Bronchus fibroblast of lung (primary cell): ENCODE measurements at places on chromosomes 12 and 14. TPM values are rescaled to one million over a fixed set of nuclear protein-coding genes. Genes with fewer than 3 reads are reported as not detected.

The ZFHX2 gene
- 0.15 and 0.17 TPM in 2 replicates for total RNA-seq

The ABCC9 gene
- total RNA-seq, result 0.34 and 0.45 TPM in 2 replicates

The SELPLG gene
- total RNA-seq, result 0.74 and 2.4 TPM in 2 replicates

The NANOG gene
- total RNA-seq, result under 0.01 TPM in 1 of 2 replicates, not detected in the other

The OR4E2 gene
- not detected in 2 replicates for total RNA-seq

The TBX5 gene
- total RNA-seq, result 21.7 and 25.7 TPM in 2 replicates

The CHD8 gene
- total RNA-seq, result 33.3 and 35.8 TPM in 2 replicates

The DIO2 gene
- total RNA-seq, result 0.34 and 0.45 TPM in 2 replicates

The KRT72 gene
- not detected in 2 replicates for total RNA-seq

The MARCHF9 gene
- 2.2 and 2.4 TPM in 2 replicates for total RNA-seq

The SLC5A8 gene
- total RNA-seq, result not detected in 2 replicates

The PPFIA2 gene
- 0.67 and 2.4 TPM in 2 replicates for total RNA-seq

The JPH4 gene
- not detected in 2 replicates for total RNA-seq

The MAP1LC3B2 gene
- 0.17 and 0.30 TPM in 2 replicates for total RNA-seq

The CCNT1 gene
- 11.8 and 12.5 TPM in 2 replicates for total RNA-seq

The NXPH4 gene
- 0.50 and 1.5 TPM in 2 replicates for total RNA-seq

The CLEC2B gene
- 1.0 and 2.5 TPM in 2 replicates for total RNA-seq

The DNAJC22 gene
- total RNA-seq, result 9.1 and 9.6 TPM in 2 replicates

The SLC8A3 gene
- total RNA-seq, result under 0.01 TPM in 1 of 2 replicates, not detected in the other

The CLEC7A gene
- total RNA-seq, result not detected in 2 replicates

The ERBB3 gene
- 0.17 and 0.45 TPM in 2 replicates for total RNA-seq

The IL26 gene
- total RNA-seq, result not detected in 2 replicates

The SLC38A4 gene
- 0.67 and 1.0 TPM in 2 replicates for total RNA-seq

The TRIM9 gene
- 0.15 and 0.17 TPM in 2 replicates for total RNA-seq

The SMIM41 gene
- total RNA-seq, result 0.17 TPM in 1 of 2 replicates, not detected in the other

The KERA gene
- total RNA-seq, result not detected in 2 replicates

The MIA2 gene
- 5.6 and 7.7 TPM in 2 replicates for total RNA-seq

The PTGER2 gene
- 120 and 124 TPM in 2 replicates for total RNA-seq

The PTCSC3 gene
- total RNA-seq, result not detected in 2 replicates

The OR4K17 gene
- not detected in 2 replicates for total RNA-seq

The TEX52 gene
- total RNA-seq, result not detected in 2 replicates

The ORMDL2 gene
- 29.1 and 31.1 TPM in 2 replicates for total RNA-seq

The RERG gene
- 0.15 and 0.17 TPM in 2 replicates for total RNA-seq

The C12orf56 gene
- total RNA-seq, result under 0.01 TPM in 1 of 2 replicates, not detected in the other

The TMEM229B gene
- total RNA-seq, result not detected in 2 replicates

The BRAP gene
- 8.6 and 12.4 TPM in 2 replicates for total RNA-seq

The TSHR gene
- total RNA-seq, result not detected in 2 replicates

The PLD4 gene
- not detected in 2 replicates for total RNA-seq

The RNASE7 gene
- total RNA-seq, result not detected in 2 replicates

The KRT8 gene
- 27.1 TPM in 2 replicates for total RNA-seq

The GCH1 gene
- 1.5 and 1.6 TPM in 2 replicates for total RNA-seq

The KRT1 gene
- total RNA-seq, result not detected in 2 replicates

The GYS2 gene
- total RNA-seq, result not detected in 2 replicates

The RNASE3 gene
- not detected in 2 replicates for total RNA-seq

The TAS2R50 gene
- total RNA-seq, result not detected in 2 replicates

The TAS2R19 gene
- 0.30 TPM in 1 of 2 replicates, not detected in the other for total RNA-seq

The KRT81 gene
- total RNA-seq, result not detected in 2 replicates

The RDH5 gene
- total RNA-seq, result 9.8 and 12.3 TPM in 2 replicates

The SOCS2 gene
- total RNA-seq, result 63.2 and 72.0 TPM in 2 replicates

The FAM90A1 gene
- total RNA-seq, result 0.15 and 0.17 TPM in 2 replicates

The LMO3 gene
- not detected in 2 replicates for total RNA-seq

The ABHD4 gene
- total RNA-seq, result 12.4 and 12.8 TPM in 2 replicates

The TMEM63C gene
- total RNA-seq, result not detected in 2 replicates

The KRT71 gene
- total RNA-seq, result not detected in 2 replicates

The GPR84 gene
- not detected in 2 replicates for total RNA-seq

The MCRS1 gene
- total RNA-seq, result 76.9 and 78.8 TPM in 2 replicates

The TAS2R43 gene
- 0.15 TPM in 1 of 2 replicates, not detected in the other for total RNA-seq

The FAM186B gene
- total RNA-seq, result under 0.01 and 0.34 TPM in 2 replicates
